NCI-H146 (cell line): ENCODE measurements at places on chromosomes 6 and 20.

DNA sequence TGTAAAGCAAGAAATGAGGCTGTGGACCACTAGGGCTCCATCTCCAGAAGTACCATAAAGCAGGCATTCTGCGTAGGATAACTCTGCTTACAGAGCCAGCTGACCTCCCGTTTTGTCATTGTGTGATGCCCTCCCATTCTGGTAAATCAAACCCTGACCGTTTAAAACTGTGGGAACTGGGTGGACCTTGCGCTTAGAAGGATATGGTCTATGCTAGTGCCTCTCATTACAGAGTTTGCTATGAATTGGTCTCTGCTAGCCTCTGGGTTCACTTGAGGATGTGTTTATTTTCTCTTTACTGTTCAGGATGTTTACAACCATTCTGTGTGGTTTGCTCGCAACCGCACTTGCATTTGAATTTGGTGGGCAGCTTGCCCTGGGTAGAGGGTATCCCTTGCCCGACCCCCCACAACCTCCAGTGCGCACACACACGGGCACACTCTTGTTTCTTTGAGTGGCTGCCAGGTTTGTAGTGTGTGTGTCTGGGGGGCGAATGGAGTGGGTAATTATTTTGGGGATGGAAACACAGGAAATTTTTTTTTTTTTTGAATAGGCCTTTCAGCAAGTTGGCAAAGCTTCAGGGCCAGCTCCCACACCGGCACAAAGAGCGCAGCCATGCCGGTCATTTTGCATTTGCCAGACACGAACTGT is 198.3 kb downstream of the JARID2 start:
- DNase-seq, result no peak

GRCh38 chr20:10474606-10475184 is 39.6 kb downstream of the SLX4IP start:
- DNase-seq, result no peak

DNA sequence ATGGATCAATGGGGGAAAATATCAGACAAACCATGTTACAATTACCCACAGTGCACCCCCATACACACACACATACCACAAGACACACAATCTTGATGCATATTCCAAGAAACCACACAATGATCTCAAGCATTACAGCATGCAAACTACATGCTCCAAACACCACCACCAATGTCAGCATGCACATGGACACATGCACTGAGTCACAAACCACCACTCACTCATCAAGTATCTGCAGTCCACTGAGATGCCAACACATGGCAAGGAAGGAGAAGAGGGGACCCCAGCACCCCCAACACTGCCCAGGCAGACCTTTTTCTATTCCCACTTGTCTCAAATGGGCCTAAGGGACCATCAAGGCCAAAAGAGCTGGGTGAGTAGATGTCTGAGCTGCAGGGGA is 91.6 kb downstream of the PREX1 start:
- DNase-seq, result no peak

GRCh38 chr6:153511896-153512496 is 380.9 kb upstream of the RGS17 start:
- DNase-seq, result no peak

DNA sequence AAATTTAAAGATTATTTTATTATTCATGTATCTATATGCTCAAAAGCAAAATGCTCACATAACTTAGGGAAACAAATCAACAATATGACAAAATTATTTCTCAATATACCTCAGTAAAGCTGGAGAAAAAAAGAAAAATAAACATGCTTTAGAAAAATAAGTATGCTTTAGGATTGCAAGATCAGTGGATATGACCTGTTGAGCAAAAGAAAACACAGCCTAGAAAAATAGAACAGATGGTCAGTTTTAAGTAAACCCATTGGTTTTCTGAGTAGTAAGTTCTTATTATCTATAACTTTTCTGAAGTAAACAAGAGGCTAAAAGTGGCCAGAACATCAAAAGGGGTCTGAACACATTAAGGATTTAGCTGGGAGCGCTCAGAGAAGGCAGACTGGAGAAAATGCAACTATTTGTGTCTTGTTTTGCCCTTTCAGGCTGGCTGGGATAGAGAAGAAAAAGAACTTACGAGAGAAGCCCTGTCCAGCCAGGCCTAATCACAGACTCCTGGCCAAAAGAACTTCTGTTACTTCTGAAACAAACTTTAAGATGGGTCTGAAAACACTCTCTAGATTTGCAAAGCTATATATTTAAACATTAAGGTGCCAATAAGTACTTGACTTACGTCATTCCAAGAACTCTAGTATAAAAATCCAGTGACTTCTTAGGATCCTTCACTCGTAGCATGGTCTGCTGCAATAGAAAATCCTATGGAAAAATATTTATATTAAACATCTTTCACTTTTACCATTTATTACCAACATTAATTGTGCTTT is 16.5 kb downstream of the GLO1 start:
- DNase-seq, result no peak

DNA sequence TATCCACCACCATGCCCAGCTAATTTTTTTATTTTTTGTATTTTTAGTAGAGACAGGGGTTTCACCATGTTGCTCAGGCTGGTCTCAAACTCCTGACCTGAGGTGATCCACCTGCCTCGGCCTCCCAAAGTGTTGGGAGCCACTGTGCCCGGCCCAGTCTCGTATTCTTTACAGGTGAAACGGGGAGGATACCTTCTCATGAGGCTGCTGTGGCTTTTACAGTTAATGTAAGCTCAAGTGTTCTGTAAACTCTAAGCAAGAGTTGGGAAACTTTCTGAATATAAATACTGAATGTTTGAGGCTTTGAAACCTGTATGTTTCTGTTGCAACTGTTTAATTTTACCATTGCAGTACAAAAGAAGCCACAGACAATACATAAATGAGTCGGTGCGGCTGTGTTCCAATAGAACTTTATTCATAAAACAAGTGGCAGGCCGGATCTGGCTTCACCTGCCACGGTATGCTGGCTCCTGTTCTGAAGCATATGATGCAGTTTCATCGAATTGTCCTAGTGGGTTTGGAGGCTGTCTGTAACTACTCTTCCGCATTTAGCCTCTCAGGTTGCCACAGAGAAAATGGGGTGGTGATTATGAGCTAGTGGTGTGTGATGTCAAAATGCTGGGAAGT is 192.5 kb upstream of the ZFP64 start:
- no peak for DNase-seq
